ENCODE measurements at places on chromosomes 4 and X. TPM values are rescaled to one million over a fixed set of nuclear protein-coding genes. Genes with fewer than 3 reads are reported as not detected.

TKTL1 gene
- total RNA-seq, result 0.53 TPM

PFKFB1 gene
- total RNA-seq, result 1.1 TPM

ACE2 gene
- not detected for total RNA-seq

F11 gene
- total RNA-seq, result 1.6 TPM

PGAM4 gene
- not detected for total RNA-seq

CXCL5 gene
- total RNA-seq, result 8.1 TPM

Measured in WTC11 (cell line).